ENCODE measurements at places on chromosomes 6 and 20.

DNA sequence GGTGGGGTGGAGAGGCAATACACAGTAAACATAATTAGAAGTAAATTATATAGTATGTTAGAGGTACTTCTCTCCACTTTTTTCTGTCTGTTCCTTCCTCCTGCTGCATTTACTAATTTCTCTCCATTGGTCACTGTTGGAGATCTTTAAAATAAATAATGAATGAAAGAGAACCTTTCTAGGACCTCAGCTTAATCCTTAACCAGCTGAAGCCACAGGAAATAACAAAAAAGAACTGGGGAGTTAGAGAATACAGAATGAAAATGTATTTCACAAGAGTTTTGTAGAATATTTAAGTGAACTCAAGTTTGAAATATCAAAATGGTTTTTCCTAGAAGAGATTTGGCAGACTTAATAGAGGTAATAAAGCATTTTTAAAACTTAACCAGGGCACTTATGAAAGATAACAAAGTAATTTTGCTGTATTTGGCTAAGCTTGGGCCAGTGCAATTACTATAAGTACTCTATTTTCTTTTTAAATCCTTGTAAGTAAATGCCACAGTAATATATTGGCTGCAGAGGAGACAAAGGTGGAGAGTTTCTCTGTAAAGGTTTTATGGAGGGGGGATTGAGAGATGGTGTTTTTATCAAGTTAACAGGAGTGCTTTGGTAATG lies 405.0 kb downstream of the CDKAL1 start:
- no peak for DNase-seq

- DNase-seq = no peak
Measured at GRCh38 chr6:167934426-167934864, 63.0 kb upstream of the KIF25 start.

GRCh38 chr20:14049111-14049510 lies 53.8 kb downstream of the MACROD2 start:
- DNase-seq = no peak

DNA sequence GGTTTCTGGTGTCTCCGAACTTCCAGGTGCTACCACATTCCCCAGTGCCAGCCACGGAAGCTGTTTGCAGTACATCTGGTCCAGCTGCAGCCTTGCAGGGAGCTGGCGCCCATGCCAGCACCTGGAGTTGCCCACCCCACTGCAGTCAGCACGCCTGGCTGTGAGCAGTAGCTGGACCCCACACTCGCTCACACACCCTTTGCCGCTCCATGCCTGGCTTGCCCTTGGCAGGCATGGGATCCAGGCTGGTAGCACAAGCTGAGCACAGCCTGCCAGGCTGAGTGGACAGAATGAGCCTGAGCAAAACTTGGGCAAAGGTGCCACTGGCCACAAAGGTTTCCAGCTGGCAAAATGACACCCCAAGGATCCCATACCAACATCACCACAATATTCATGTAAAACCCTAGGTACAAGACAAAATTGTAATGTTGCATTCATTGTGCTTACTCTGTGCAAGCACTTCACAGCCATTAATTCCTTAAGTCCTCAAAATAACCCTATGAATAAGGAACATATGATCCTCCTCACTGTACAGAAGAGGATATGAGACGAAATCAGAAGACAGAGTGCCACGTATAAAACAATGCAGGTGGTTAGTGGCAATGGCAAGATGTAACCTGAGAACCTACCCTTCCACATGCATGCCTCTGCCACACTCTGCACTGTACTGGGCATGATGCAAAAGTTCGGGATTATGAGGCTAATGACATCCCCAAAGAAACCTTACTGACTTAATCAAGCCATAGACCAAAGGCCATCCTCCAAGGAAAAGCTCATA lies 18.3 kb downstream of the KIF16B start:
- no peak for DNase-seq

DNA sequence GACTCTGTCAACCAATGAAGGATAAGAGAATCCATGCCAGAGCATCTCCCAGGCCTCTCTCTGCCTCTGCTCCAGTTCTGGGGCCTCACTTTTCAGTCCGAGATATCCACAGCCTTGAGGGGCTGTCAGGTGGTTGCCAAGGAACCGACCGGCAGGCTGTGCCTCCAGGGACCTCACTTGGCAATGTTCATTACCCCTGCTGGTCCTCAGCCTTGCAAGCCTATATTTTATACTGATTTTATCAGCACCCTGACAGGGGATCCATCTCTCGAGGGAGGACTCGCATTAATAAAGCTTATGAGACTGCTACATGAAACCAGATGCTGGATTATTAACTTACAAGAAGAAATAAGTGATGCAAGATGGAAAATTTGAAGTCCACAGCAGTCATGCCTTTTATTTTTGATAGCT lies 39.9 kb downstream of the TMC2 start:
- DNase-seq = no peak

- DNase-seq = no peak
Measured at GRCh38 chr6:150312844-150313584, 55.8 kb upstream of the IYD start.

- DNase-seq = no peak
Measured at GRCh38 chr20:49318091-49318429, 40.2 kb upstream of the ZNFX1 start.

GRCh38 chr6:159469443-159469842 lies 223.6 kb downstream of the SOD2 start:
- DNase-seq = no peak

GRCh38 chr20:17631576-17632319 lies 50.3 kb downstream of the RRBP1 start:
- no peak for DNase-seq

GRCh38 chr6:12635375-12635774 lies 81.2 kb upstream of the PHACTR1 start:
- no peak for DNase-seq

DNA sequence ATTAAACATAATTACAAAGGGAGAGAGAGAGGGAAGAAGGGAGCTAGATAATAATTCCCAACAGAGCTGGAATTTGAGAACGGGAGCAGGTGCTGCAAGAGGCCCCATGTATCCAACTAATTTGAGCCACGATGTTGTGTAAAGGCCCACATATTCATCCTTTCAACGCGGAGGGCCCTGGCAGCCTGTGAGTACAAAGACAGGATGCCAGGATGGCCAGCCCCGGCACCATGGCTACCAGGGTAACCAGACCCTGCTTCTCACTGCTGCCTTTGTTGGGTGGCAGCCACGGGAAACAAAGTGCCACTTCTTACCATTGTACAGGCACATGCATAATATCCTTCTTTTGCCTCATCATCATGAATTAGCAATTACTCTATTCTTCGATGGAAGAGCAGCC lies 492.0 kb upstream of the NRSN1 start:
- DNase-seq = no peak

DNA sequence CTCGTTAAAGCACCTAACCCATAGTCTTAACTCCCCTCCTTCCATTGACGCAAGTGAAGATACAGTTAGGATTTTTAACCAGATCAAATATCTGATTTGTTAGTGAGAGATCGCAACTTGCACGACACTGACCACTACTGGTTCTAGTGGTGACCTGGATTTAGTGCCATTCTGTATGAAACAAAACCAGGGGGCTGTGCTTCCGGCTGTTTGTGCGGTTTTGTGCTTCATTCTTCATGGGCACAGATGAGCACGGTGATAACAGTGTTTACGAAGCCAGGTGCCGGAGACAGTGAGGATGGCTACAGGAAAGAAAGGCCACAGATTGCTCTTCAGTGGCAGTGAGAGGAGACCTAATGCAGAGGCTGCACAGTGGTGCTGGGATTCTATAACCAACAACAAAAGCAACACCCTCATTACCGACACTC lies 75.5 kb downstream of the NOL4L start:
- DNase-seq = no peak

Data from anterior cingulate cortex (tissue), 58 donors.